Endothelial cell (in vitro differentiated cells): ENCODE measurements at places on chromosomes 11 and 22. TPM values are rescaled to one million over a fixed set of nuclear protein-coding genes. Genes with fewer than 3 reads are reported as not detected.
A peak's percentile ranks its signal among the peaks of the same experiment; 100 is the strongest.

DNA sequence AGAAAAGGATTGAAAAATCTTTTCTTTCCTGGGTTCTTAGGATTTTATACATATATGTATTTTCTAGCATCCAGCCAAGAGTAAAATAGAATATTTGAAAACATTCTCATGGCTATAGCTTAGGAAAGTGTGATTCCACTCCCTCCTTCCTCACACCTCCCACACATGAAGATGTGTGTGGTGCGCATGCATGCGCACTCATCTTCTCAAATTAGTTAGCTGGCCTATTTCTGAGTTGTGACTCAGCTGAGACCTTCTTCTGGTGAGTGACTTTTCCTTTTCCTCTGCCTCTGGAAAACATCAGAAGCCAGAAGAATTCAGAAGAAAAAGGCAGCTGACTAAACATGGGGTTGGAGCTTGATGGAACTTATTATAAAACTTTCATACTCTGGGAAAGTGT is 149.8 kb downstream of the OR4C45 start:
- DNase-seq, result no peak

DNA sequence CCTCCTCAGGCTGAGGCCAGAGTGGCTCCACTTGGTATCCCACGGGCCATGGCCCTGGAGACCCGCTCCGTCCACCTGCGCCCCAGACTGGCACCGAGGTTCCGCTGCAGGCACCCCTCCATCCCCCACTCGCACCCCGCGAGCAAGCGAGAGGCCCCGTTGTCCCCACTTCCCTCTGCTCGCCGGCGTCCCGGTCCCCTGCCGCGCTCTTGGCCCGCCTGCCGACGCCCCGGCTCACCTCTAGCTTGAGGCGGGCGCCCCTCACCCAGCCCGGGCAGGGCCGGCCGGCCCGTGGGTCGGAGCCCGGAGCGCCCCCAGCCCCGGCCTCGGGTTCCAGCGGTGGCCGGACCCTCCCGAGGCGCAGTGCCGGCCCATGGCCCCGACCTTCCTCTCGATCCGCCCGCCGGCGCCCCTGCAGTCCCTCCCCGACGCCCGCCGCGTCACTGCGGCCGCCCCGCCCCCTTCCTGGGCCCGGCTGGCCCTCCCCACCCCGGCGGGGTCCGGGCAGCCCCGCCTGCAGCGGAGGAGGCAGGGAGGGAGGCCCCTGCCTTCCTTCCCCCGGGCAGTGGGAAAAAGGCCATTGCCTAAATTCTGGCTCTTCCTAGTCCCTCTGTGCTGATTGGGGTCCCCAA is at the start of gene PITPNM1:
Gene PITPNM1, minus strand, starts transcription at position 414 of the 632 bp plus-strand sequence. CDS start 1,183 bp downstream, outside the sequence.
- peak; percentile 38 for DNase-seq

The SLC22A8 gene
- total RNA-seq, result not detected

DNA sequence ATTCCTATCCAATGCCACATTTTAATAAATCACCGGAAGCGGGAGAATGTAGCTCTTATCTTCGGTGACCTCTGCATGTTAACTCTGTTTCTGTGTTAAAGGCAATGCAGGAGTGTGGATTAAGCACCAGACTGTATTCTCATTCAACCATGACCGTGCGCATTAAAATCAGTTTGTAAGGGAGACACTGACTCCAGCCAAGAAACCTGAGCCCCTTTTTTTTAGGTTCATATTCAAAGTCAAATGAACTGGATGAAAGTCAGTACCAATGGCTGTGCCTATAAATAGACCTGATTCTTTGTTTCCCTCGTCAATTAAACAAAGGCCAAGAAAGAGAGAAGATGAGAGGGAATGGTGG is 32.2 kb downstream of the C11orf91 start:
- DNase-seq, result no peak

DNA sequence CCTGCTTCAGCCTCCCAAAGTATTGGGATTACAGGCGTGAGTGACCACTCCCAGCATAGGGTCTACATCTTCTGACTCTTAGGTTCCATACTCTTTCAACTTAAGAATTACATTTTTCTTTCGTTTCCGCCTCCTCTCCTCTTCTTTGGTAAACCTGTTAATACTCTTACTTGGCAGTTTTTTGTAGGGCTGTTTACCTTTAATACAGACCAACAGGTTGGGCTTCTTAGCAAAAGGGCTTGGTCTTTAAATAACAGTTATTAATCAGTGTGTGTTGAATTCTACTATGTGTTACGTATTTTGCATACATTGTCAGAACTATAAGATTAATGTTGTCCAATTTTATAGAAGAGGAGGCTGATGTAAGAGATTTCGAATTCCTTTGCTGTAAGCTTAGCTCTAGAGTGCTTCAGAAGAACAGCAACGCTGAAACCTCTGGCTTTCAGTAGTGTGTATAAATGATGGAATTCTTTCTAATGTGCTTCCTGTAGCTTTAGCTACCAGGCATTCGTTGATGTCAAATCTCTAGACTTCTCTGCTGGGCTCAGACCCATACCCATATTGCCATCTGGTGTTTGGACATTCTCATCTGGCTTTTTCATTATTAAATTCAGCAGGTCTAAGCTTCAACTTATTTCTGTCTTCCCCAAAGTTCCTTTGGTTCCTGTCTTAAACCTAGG is 3.1 kb downstream of the FDX1 start:
- no peak for DNase-seq

GRCh38 chr11:112238041-112238440 is 11.8 kb downstream of the PTS start:
- no peak for DNase-seq

DNA sequence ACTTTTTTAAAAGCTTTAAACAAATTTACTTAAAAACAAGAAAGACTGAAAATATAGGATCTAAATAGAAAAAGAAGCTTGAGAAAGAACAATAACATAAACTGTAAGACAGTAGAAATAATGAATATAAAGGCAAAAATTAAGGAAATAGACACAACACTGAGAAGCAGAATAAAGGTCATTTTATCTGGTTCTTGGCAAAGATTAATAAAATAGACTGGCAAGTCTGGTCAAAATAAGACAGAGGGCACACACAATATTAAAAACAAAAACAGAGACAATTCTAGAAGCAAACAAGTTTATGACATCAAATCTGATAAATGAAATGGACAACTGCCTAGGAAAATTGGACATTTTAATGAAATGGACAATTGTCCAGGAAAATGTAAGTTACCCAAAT is 105.8 kb downstream of the ATG16L2 start:
- no peak for DNase-seq

- DNase-seq, result no peak
Measured at GRCh38 chr22:22823131-22823810, 64.3 kb upstream of the IGLL5 start.

The GAS2 gene
- total RNA-seq, result 1.4 TPM

- peak; percentile 93 for DNase-seq
Measured at GRCh38 chr11:57639321-57640067, 10.2 kb downstream of the YPEL4 start.

The PGA3 gene
- 0.80 TPM for total RNA-seq

- no peak for DNase-seq
Measured at GRCh38 chr11:17684550-17684949, 34.8 kb upstream of the MYOD1 start.

- DNase-seq, result no peak
Measured at GRCh38 chr11:60699284-60699691, at the start of gene MS4A8. Gene MS4A8, plus strand, starts transcription at chr11:60699612. Its CDS starts 1,249 bp downstream, at chr11:60700861.

DNA sequence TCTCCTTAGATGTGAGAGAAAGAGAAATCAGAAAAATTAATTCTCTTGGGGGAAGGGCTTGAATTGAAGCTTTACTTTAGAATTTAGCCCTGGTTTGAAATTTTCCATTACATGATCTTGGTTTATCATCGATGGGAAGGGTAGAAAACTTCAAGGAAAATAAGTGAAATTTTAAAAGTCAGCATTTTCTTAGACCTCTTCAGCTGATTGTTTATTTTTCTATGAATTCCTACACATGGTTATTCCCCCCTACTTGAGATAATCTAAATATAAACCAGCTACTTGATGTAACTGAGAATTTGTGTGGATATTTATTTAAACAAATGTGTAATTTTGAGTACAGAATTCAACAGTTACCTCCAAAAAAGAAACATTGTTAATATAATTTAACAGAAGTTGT is 10.9 kb downstream of the PIH1D2 start:
- DNase-seq, result no peak

The NARS2 gene
- total RNA-seq, result 16.2 TPM

DNA sequence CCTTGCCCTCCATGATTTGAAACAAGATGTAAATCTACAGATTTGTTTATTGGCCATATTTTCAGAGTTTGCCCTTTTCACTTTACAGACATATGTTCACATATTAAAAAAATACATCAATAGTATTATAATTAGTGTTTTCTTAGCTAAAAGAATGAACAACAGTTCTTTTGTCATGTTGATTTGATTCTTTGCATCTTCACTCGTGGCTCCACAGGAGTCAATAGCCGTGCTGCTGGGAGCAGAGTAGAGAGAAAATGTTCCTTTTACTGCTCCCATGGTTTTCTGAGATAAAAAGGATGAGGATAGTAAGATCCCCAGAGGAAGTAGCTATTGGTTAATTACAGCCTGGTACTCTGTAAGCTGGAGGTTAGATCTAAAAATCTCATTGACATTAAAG is 151.2 kb downstream of the PGR start:
- no peak for DNase-seq

DNA sequence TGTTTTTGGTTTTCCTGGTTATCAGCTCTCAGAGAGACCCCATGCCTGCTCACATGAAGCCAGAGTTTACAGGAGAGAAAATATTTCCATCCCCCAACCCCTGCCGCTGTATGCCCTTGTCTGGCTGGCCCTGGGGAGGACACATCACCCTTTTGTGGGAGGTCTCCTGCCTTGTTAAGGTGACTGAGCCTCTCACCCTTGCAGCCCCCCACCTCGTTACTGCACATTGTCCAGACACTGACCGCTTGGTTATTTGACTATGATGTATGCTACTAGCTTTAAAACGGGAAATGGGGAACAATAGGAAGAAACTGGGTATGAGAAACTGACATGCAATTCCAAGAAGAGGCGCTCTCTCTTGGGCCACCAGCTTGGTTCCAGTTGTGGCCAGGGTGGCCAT is 51.1 kb upstream of the RFPL3 start:
- DNase-seq, result no peak

The FGF3 gene
- total RNA-seq, result not detected

GRCh38 chr11:2649848-2650247 is 49.9 kb downstream of the KCNQ1OT1 start:
- DNase-seq, result no peak

DNA sequence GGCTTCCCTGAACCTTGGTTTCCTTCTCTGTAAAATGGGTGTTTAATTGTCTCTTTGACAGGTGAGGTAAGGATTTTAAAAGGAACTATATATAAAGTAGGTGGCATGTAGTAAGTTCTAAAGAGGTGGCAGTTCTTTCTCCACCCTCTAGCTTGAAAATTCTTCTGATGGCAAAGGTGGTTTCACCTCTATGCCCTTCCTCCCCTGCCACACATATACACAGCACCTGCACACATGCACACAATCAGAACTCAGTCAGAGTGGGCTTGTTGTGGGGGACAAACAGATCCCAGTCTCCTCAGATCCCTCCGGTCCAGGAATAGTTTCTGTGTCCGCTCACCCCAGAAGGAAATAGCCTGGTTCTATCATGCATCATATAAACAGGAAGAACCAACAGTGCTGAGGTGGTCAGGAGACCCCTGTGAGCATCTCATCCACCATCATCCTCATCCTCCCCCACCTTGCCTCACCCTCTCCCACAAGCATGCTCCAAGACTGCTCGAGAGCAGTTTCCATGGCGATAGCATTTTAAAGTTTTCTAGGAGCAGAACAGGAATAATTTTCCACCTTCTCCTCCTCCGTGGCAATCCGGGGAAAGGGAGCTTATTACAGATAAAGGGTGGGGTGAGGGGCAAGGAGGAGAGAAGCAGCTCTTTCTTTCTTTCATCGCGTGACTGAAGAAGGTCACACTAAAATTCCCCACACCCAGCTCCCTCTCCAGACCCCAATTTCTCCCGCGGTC is 123.6 kb downstream of the CHST1 start:
- no peak for DNase-seq

- DNase-seq, result peak; percentile 53
Measured at GRCh38 chr22:24772493-24773220, 1.9 kb downstream of the PIWIL3 start.

DNA sequence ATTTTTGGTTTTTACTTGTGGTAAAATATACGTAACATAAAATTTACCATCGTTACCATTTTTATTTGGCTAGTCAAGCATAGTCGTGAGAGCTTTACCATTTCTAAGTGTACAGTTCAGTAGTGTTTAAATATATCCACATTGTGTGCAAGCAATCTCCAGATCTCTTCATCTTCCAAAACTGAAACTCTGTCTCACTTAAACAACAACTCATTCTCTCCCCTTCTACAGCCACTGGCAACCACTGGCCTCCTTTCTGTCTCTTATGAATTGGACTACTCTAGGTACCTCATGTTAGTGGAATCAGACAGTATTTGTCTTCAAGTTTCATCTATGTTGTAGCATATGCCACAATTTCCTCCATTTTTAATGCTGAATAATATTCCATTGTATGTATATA is 37.4 kb downstream of the SMC1B start:
- no peak for DNase-seq

DNA sequence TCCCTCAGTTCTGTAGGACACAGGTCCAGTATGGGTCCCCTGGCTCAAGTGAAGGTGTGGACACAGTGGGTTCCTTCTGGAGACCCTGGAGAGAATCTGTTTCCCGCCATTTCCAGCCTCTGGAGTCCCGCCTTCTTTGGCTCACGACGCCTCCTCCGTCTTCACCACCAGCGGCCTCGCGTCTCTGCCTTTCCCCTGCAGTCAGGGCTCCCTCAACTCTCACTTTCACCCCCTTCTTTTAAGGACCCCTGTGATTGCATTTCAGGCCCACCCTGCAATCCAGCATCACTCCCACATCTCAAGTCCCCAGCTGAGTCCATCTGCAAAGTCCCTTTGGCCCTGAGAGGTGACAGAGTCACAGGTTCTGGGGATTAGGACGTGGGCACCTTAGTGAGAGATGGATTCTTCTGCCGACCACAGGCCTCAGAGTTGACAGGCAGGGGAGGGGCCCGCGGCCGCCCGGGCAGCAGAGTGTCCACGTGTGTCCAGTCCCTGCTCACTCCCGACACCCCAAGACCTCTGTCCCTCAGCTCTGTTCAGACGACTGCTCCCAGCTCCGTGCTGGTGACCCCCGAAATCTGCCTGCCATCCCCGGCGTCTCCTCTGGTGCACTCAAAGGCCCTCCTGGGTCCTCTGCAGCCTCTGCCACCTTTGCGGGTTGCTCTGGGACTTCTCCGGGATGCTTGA is 36.9 kb upstream of the KRTAP5-7 start:
- DNase-seq, result no peak

GRCh38 chr11:68369756-68370155 is 57.4 kb downstream of the LRP5 start:
- no peak for DNase-seq

DNA sequence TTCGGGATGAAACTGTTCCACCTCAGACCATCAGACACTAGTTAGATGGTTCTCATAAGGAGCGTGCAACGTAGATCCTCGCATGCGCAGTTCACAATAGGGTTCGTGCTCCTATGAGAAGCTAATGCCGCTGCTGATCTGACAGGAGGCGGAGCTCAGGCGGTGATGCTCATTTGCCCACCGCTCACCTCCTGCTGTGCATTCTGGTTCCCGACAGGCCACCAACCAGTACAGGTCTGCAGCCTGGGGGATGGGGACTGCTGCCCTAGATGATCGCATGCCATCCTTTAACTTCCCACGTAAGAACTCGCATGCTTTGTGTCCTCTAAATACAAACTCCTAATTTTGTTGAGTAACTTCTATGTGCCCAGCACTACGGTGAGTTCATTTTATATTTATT is 62.6 kb downstream of the EFCAB6 start:
- DNase-seq, result no peak
